ENCODE measurements at places on chromosomes 2 and 18.

DNA sequence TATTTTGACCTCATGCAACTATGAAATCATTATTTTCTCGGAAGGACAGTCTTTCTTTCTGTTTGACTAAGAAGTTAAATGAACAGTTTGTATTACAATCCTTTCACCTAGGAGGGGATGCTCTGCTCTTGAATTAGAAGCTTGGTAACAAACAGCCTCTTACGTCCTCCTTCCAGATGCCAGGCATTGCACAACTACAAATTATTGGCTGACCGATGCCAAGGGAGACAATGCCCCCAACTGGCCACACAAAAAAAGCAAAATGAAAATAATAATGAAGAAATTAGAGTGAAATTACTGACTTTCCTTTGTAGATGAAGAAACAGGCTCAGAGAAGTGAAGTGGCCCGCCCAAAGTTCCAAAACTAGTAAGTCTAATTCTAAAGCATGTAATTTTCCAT lies 177.9 kb downstream of the CYRIA start:
- peak; percentile 11 for DNase-seq

- DNase-seq, result no peak
These were observed 144.9 kb upstream of the HAAO start for GRCh38 chr2:42937171-42937875.

GRCh38 chr2:163556511-163556910 lies 179.3 kb downstream of the FIGN start:
- no peak for DNase-seq

DNA sequence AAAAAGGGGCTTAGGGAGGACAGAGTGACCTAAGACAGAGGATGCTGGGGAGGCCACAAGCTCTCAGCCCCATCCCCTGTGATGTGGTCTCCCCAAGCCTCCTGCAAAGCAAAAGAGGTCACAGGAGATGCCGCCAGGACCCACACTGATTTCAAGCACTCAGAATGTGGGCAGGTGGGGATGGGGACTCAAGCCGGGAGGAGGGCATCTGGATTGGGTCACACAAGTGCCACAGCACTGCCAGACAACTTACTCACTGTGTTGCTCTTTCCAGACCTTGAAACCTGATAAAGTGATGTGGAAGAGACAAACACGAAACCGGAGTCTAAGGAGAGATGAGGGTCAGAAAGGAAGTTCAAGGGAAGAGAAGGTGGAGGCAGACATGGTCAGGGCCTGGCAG lies 95.7 kb downstream of the TTC32 start:
- DNase-seq, result no peak

GRCh38 chr2:129296806-129297205 lies 682.7 kb upstream of the RAB6C start:
- no peak for DNase-seq

DNA sequence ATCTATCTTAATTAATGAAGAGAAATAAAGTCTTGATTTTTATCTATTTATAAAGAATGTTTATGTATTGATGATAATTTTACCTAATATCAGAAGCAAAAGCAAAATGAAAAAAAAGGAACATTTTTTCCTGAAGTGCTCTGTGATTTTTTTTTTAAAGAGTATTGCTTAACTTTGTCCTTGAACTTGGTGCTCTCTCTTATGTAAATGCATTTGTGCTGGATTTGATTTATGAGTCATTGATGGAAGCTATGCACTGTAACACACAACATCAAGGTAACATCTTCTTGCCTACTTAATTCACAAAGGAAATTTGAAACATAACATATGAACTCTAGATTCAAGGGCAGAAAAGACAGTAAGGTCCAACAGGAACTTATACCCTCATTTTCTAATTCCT lies 312.9 kb upstream of the CDH19 start:
- DNase-seq, result no peak

GRCh38 chr2:145792745-145793144 lies 1272.8 kb upstream of the ZEB2 start:
- no peak for DNase-seq

DNA sequence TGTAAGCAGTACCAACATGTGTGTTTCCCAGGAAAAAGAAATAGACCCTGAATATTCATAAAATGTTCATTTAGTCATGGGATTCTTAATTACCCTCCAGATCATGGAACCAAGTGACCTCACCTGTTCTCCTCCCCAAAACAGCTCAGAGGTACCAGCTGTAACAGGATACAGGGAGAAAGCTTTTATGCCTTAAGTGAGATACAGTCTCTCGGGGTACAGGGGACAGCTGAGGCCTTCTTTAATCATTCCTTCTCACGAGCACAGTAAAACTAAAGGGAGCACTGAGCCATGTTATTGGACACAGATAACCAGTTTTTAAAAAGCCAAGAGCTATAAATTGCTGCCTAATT lies 16.6 kb downstream of the EPHA4 start:
- DNase-seq, result no peak

- no peak for DNase-seq
These were observed 27.2 kb downstream of the SIGLEC15 start for GRCh38 chr18:45852631-45853030.

DNA sequence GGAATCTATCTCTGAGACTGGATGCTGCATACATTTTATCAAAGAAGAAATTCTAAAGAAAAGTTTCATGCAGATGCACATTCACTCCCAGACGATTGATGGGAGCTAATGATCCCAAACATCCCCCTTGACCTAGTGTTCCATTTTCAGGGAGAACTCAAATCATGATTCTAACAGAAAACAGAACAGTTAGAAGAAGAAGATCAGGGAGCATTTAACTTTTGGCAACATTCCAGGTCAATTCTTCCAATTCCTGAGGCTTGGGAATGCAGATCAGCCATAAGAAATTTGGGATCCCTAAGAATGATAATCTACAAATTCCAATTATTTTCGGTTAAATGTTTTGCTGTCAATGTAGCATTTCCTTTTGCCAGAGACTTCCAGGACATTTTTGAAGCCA lies 96.6 kb downstream of the CPO start:
- DNase-seq, result peak; percentile 19

- DNase-seq, result no peak
These were observed 11.6 kb downstream of the KLHL14 start for GRCh38 chr18:32761231-32761630.

GRCh38 chr18:62152844-62153243 lies 34.0 kb downstream of the PIGN start:
- DNase-seq, result no peak

GRCh38 chr2:98088261-98088660 lies 1.3 kb downstream of the VWA3B start:
- DNase-seq, result no peak

GRCh38 chr2:203809084-203809521 lies 58.5 kb upstream of the CTLA4 start:
- peak; percentile 34 for DNase-seq

GRCh38 chr2:127619877-127620705 lies 25.9 kb upstream of the GPR17 start:
- no peak for DNase-seq

DNA sequence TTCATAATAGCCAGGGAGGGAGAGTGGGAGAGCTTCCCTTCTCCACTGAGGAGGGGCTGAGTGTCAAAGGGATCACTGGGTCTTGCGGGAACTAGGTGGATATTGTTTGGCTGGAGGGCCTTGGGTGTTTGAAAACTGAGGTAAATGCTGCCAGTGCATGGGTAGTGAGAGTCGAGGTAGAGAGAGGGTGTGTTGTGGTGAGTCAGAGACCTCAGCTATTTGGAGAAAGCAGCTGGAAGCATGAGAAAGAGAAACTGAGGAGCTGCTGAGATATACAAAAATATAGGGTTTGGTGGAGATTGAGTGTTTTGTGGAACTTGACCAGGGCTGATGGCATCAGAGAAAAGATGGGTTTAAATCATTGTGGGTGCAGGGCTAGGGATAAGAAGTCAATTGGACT lies 127.0 kb upstream of the CCDC195 start:
- DNase-seq, result peak; percentile 28

DNA sequence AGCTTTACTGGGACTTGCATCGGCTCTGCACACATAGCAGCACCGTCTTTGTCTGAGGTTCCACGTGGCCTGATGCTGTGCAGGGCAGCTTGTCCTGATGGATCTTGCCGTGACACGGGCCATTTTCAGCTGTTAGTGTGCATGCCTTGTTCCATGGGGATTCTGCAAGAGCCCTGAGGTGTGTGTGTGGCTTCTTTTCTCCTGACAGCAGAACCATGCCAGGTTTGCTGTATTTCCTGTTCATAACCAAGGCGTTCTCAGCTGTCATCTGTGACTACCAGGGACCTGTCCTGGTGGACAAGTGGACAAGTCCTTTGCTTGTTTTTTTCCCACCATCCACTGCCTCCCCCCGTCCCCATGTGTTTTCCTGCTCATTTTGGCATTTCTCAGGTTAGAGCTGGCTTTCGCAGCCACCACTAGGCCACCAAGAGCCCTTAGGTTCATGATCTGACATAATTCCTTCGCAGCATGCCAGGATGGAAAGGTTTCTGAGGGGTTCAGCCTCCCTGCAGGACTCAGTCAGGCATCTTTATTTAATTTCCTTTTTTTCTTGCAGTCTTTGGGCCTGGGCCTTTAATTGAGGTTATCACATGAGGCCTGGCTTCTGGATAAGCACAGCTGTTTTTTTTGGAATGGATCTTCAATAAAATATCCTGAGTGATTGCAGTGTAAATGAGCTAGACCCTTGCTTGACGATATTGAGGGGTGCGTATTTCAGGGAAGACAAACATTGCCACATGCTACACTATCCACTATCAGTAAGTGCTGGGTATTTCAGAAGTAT lies 139.4 kb downstream of the NCK2 start:
- no peak for DNase-seq

GRCh38 chr18:8808001-8808400 lies 102.6 kb downstream of the MTCL1 start:
- no peak for DNase-seq

DNA sequence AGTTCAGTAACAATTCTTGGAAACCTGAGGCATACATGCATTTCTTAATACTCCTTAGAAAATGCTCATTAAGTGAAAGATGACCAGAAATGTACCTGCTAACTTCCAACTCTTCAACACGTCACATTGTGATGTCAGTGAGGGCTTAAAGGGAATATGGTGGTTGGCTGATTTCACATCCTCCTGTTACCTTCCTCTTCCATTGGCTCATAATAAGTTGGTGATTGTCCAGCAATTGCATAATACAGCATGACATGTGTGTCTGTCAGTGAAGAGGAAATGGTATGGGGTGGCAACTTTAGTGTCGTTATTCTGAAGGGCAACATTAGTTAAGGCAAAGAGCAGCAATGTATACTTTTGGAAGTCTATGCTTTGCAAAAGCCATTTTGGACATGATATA lies 26.0 kb downstream of the PLEK start:
- no peak for DNase-seq

DNA sequence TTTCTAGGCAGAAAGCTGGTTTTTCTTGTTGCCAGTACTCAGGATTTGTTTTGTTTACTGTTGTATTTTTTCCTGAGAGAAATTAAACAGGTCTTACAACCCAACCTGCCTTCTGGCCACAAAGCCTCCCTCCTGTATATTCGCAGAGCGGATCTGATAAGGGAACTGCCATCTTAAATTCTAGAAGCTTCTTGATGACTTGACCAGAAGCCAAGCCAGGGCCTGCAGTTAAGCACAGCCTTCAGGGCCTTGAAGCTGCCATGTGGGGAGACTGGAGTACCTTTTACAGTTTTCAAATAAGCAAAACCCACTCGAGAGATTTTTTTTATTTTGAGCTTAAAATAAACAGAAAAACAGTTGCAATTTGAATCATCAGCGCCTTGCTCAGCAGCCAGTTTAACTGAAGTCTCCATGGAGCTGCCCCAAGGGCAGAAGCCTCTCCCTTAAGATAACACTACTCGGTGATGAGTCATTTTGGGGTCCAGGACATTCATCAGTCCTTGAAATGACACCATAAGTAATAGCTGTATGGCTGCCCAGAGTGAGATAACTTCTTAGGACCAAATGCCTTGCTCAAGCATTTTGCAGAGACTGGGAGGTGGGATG lies 51.5 kb upstream of the PHLPP1 start:
- peak; percentile 61 for DNase-seq

GRCh38 chr2:79275197-79275596 lies 115.6 kb upstream of the REG3A start:
- no peak for DNase-seq

DNA sequence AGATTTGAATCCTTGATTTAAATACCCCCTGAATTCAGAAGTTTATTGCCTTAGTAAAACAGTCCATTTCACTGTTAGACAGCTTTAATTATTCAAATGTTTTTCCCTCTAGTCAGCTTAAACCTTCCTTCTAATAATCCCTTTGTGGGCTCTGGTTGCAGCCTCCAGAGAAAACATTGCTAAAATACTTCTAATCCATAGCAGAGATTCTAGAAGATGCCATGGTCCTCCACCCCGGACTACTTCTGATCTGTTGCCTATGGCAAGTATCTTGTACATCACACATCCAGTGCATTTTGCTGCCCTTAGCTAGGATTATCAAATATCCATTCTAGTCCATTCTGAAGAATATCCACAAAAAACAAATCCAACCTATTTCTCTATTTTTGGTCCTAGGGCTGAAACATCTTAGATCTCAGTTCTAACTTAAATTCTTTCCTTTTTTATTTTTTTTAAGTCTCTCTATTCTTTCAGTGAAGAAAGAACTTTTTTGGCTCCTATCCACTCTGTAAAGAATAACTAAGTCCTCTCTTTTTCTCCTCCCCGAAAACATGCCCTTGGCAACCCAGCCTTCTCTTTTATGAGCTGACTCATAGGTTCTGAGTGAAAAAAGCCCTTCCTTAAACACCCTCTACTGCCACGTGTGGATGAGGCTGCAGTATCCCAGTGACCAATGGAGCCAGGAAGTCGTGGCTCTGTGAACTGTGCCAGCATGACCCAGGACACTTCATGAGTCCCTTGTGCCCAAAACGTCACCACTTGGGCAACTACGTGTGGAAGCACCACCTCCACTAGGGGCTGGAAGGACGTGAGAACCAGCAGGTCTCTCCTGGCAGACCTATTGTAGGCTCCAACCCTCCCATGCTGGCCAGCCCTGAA lies 349.8 kb downstream of the TNS1 start:
- DNase-seq, result peak; percentile 93

DNA sequence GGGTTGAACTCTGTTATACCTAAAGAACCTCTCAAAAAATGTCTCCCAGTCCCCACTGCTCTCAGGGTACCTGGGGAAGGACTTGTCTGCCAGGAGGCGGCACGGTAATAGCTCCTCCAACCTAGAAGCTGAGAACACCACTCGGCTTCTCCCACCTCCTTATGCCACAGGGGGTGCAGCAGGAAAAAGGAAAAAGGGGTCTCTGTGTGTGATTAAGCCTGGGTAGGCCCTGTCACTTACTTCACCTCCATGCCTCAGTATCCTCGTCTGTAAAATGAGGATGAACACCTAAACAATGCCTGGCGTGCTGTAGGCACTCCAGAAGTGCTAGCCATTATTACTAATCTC lies 76.6 kb downstream of the EMX1 start:
- DNase-seq, result no peak
